EH (cell line): ENCODE measurements at places on chromosomes 2 and 18.

DNA sequence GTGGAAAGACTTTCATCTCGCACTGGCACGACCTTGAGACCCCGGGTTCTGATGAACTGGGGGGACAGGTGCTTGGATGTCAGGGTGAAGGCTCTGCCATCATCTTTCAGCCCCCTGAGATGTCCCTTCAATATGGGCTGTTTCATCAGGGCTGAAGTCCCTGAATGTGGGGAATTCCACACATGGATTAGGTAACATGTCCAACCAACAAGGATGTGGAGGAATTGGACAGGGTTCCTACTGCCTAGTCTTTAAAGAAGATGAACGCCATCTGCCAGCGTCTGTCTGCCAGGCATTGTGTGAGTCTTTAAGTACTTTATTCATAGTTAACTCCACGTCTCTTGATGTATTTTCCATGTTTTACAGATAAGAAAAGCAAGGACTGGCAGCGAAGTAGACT, 5.9 kb upstream of the GRHL1 start:
- no peak for DNase-seq

- no peak for DNase-seq
Observed at GRCh38 chr2:216724190-216724589, 28.8 kb upstream of the IGFBP5 start.

- DNase-seq, result no peak
Observed at GRCh38 chr2:240168041-240168440, 27.6 kb upstream of the OTOS start.

- no peak for DNase-seq
Observed at GRCh38 chr2:211407076-211407475, 850.7 kb downstream of the CPS1 start.

- peak; percentile 80 for DNase-seq
Observed at GRCh38 chr2:203802342-203803052, 65.1 kb upstream of the CTLA4 start.
